ENCODE measurements at places on chromosomes 1 and 21.

DNA sequence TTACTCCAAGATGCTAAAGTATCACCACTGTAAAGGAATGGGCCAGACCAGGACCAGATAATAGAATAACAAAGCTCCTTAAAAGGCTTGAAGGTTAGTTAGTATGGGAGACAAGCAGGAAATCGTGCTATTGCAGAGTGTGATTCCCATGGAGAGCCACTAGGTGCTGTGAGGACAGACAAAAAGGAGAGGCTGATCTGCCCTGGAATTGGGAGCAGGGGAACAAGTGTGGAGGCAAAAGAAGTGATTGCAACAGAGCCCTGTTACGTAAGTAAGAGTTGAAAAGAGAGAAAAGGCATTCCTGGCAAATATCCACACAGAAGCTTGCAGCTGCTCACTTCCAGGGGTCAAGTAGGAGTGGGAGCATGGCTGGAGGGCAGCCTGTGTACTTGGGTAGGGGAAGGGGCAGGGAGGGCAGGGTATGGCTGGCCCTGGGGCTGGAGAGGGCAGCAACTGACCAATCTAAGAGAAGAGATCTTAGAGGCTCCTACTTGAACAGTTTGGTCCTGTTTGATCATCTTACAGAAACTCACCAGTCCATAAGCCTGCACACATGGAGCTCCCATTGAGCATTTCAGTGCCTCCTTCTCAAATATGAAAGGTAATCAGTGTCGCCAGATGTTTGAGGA, 207.7 kb upstream of the GJB5 start:
- DNase-seq, result no peak

DNA sequence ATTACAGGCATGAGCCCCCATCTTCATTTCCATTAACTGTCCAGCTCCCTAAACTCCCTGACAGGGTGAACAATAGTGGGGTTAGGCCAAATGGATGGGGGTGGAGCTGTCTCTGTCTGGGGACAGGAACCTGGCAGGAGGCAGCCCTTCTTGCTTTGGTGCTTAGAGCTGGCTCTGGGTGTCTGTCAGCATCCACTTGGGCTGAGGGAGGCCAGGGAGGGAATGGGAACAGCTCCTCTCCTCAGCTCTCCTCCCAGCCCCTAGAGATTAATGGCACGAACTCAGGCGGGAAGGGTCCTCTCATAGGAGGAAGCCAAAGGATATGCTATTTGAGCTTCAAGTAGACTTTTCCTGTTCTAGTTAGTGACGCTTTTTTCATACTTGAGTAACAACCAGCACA, 11.1 kb upstream of the ETV3L start:
- DNase-seq, result no peak

DNA sequence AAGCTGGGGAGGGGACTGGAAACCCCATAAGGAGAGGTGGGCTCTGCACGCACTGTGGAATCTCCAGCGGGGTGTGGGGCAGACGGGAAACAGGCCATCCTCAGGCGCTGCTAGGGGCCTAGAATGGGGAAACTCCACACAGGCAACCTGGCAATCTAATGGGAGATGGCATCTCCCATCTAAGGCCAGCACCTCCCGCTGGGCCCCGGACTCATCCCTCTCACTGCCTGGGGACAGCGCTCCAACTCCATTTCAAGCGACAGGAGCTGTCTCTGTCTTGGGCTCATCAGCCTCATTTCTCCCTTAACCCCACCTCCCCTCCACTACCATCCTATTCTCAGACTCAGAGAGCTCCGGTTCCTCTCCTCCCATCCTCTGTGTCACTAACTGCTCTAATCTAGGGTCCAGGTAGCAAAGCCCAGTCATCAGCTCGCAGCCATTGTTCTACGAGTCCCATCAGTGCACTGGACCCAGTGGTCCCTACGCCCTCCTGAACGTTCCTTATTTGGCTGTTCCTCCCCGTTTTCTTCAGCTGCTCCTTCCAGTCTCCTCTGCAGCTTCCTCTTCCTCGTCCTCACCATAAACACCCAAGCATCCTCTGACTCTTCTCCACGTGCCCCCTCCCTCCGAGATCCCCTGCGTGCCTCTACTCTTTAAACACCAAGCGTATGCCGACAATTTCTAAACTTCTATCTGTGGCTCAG, 93.4 kb upstream of the CASZ1 start:
- DNase-seq, result no peak

GRCh38 chr1:41101950-41102607, 80.6 kb upstream of the SLFNL1 start:
- no peak for DNase-seq

GRCh38 chr1:172602706-172603105, 56.2 kb upstream of the FASLG start:
- DNase-seq, result no peak

DNA sequence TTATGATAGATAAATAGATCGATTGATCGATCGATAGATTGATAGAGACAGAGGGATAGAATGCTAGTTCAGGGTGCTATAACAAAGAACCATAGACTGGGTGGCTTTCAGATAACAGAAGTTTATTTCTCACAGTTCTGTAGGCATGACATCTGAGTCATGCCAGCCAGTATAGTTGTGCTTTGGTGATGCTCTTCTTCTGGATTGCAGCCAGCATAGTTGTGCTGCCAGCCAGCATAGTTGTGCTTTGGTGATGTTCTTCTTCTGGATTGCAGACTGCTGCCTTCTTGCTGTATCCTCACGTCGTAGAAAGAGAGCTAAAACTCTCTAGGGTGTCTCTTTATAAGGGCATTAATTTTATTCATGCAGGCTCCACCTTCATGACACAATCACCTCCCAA, 860.8 kb downstream of the BRINP3 start:
- no peak for DNase-seq

GRCh38 chr1:47444562-47445465, 7.0 kb downstream of the FOXD2 start:
- peak; percentile 63 for DNase-seq

DNA sequence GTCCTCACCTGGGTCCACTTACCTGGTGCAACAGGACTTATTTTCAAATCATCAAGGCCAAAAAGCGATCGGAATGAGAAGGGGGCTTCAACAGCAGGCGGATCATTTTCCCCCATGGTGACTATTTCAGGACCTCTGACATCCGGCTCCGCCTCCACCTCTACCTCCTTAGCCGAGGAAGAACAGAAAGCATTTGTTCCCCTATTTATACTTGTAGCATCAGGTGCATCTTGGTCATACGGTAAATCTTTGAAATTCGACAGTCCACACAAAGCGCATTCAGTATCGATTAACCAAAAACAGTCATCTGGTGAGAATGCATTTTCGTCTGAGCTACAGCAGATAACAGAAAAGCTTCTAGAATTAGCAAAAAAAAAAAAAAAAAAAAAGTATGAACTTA, 550 bp downstream of the TMPRSS3 start:
- no peak for DNase-seq

Data from activated T-cell treated with anti-CD3 and anti-CD28 coated beads, Interleukin-2, amount 50 U/mL, for 24 hours (primary cell).